ENCODE measurements at places on chromosomes 2 and 18. TPM values are rescaled to one million over a fixed set of nuclear protein-coding genes. Genes with fewer than 3 reads are reported as not detected.

- no peak for DNase-seq
- H3K27ac ChIP-seq: no peak overlapping the region
- no peaks in the 10 kb centered on the region for H3K4me1 ChIP-seq
- no peaks in the 10 kb centered on the region for H3K36me3 ChIP-seq
- H3K4me3 ChIP-seq: no peak overlapping the region
These were observed 250.9 kb downstream of the PIEZO2 start for GRCh38 chr18:10898417-10898974.

GRCh38 chr18:32851936-32852335 is 79.1 kb upstream of the KLHL14 start:
- DNase-seq: no peak
- no peak overlapping the region for H3K27ac ChIP-seq
- H3K36me3 ChIP-seq: no peaks in the 10 kb centered on the region
- H3K27me3 ChIP-seq: no peaks in the 10 kb centered on the region
- no peak overlapping the region for H3K4me3 ChIP-seq
- H3K4me1 ChIP-seq: peaks cover 7% of the 10 kb centered on the region

DNA sequence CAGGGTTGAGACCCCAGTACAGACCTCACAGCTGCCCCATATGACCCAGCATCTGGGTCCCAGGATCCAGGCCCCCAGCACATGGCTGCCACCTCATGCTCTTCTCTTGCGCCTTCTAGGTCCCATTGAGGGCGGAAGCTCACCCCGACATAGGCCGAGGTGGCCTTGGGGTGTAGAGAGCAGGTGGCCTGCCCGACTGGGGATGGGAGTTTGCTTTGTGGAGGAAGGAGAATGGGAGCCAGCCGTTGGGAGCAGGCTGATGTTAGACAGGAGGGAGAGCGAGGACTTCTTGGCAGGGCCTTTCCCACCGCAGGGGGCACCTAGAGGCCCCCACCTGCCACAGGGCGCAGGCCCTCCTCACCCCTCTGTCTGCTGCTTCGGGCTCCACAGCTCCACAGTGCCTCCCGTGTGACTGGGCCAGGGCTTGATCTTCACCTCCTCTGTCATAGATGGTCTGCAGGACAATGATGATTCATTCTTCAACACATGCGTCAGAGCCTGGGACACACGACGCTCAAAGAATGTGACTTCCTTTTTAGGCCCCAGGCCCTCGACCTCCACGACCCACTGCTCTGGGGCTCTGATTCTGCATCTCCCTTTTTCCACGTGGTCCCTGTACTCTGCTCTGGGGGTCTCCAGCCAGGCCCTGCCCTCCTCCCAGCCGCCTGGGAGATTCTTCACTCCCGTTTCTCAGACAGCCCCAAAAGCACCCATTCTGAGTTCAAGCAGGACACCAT is 86.6 kb upstream of the ODC1 start:
- H3K36me3 ChIP-seq: no peaks in the 10 kb centered on the region
- no peaks in the 10 kb centered on the region for H3K27me3 ChIP-seq
- H3K4me1 ChIP-seq: no peaks in the 10 kb centered on the region
- DNase-seq: no peak

GRCh38 chr2:201465524-201465971 is 14.0 kb downstream of the STRADB start:
- H3K36me3 ChIP-seq: no peaks in the 10 kb centered on the region
- H3K4me3 ChIP-seq: no peak overlapping the region
- DNase-seq: no peak
- H3K27me3 ChIP-seq: no peaks in the 10 kb centered on the region
- no peak overlapping the region for H3K27ac ChIP-seq

DNA sequence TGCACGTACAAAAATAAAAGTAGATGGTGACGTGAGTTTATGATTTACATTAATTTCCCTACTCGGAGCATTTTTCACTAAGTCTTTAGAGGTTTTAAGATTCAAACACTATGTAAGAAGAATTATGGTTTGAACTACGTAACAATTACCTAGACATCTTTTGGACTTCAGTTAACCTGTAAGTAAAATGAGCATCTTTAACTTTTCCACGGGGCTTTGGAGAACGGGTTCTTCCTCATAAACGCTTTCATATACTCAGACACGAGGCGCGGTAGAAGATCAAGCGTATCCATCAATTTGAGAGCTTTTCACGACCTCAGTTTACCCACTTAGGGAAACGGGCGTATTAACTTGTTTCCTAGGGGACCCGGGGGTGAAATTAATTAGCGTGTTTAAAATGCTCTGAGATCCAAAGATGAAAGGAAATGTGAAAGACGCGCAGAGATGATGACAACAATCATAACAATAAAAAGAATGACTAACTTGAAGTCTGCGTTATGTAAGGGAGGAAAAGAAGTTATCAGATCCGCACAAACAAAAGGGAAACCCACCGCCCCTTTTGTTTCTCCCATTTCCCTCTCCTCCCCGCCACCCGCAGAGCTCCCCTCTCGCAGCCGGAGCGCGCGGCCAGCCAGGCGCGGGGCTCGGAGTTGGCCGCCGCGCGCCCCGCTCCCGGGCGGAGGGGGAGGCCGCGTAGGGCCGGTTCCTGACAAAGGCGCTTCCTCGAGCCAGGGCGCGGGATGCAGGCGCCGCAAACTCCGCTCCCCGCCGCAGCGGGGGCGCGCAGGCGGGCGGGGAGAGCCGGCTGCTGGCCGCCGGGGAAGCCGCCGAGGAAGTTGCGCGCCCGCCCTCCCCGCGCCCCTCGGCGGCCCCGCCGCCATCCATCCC is 807 bp downstream of the PELI1 start:
- H3K27ac ChIP-seq: 0 out of 2 replicates have a peak overlapping the region, but pooled peaks have one; percentile 62
- H3K4me1 ChIP-seq: peaks cover 33% of the 10 kb centered on the region
- no peaks in the 10 kb centered on the region for H3K36me3 ChIP-seq
- no peaks in the 10 kb centered on the region for H3K27me3 ChIP-seq

GRCh38 chr18:63025251-63026090 is 294.1 kb downstream of the BCL2 start:
- no peaks in the 10 kb centered on the region for H3K4me1 ChIP-seq
- peaks cover 12% of the 10 kb centered on the region for H3K27me3 ChIP-seq
- no peak overlapping the region for H3K27ac ChIP-seq
- H3K36me3 ChIP-seq: no peaks in the 10 kb centered on the region
- DNase-seq: peak; percentile 82

The LPIN1 gene
- total RNA-seq: 9.5 TPM

The DNER gene
- total RNA-seq: 8.8 TPM

The AOX1 gene
- total RNA-seq: 5.0 TPM
